Stimulated activated CD4-positive, alpha-beta T cell treated with anti-CD3 and anti-CD28 coated beads, Interleukin-1b, Interleukin-23, amount 100 ng/mL, for 1 hour (primary cell): ENCODE measurements at places on chromosomes 7 and 10.

DNA sequence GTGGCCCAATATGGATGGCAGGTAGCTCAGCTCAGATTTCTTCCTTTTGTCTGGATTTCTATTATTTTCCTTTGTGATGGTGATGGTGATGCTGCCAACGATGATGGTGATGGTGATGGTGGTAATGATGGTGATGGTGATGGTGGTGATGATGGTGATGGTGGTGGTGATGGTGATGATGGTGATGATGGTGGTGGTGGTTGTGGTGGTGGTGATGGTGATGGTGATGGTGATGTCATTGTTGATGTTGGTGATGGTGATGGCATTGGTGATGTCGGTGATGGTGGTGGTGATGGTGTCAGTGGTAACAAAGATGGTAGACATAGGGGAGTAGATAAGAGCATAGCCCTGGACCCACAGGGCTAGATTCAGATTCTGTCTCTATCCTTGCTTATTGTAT is 25.4 kb downstream of the TTYH3 start:
- no peak for DNase-seq

DNA sequence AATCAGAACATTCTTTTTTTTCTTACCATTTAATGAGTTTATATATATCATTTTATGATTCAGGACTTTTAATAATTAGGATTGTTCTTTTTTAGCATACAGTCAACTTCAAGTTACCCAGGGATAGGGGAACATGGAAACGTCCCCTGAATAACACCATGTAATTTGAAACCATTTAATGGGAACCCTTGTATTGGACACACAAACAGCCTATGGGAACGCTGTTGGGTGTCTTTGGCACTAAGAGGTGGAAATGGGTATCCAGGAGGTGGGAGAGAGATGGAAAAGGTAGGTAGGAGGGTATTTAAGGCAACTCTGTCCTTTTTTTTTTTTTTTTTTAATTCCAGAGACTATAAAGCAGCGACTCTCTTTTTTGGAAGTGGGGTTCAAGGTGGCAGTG is 2.6 kb downstream of the LUC7L2 start:
- no peak for DNase-seq

DNA sequence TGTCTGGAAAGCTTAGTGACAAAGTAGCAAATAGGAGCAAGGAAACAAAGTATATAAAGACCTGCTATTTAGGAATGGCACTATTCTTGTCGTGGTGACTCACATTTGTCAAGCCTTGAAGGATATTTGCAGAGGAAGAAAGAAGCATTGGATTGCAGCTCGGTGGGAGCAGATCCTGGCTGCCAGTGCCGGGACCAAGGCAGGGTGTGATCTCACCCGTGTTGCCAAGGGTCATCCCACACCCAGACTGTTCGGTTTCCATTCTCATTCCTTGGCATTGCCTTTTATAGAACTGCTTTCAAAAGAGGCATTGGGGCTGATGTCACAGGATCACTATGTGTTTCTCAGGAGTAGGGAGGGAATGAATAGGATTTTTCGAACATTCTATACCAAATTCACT is 176.2 kb downstream of the GALNT17 start:
- no peak for DNase-seq

DNA sequence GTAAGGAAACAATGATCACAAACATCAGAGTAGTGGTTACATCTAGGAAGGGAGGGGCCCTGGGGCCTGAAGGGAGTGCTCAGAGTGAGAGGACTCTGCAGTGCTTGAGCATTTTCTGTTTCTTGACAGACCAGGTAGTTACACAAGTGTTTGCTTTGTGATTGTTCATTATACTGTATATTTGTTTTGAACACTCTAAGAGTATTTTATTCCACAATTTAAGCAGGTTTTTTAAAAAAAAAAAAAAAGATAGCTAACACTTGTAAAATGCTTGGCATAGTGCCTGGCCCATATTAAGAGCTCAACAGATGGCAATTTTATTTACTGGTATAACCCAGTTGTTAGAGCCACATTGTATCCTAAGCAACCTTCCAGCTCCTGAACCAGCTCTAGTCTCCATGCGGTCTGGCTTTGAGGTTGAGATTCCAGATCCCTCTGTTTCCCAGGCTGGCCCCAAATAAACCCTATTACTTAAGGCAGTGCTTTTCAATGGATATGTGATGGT is 20.1 kb upstream of the ATXN7L1 start:
- DNase-seq = no peak

GRCh38 chr10:110771486-110771885 is 100.2 kb upstream of the PDCD4 start:
- DNase-seq = no peak

DNA sequence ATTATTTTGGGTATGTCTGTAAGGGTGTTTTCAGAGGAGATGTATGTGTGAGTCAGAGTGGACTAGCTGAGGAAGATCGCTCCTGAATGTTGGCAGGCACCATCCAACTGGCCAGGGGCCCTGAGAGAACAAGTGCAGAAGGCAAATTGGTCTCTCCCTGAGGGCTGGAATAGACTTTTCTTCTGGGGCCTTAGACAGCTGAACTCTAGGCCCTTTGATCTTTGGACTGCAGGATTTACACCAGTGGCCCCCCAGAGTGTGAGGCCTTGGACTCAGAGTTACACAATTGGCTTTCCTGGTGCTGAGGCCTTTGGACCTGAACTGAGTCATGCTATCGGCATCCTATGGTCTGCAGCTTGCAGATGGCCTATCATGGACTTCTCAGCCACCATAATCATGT is 217.2 kb downstream of the REEP3 start:
- DNase-seq = no peak

GRCh38 chr10:7283246-7283645 is 127.6 kb downstream of the SFMBT2 start:
- no peak for DNase-seq

DNA sequence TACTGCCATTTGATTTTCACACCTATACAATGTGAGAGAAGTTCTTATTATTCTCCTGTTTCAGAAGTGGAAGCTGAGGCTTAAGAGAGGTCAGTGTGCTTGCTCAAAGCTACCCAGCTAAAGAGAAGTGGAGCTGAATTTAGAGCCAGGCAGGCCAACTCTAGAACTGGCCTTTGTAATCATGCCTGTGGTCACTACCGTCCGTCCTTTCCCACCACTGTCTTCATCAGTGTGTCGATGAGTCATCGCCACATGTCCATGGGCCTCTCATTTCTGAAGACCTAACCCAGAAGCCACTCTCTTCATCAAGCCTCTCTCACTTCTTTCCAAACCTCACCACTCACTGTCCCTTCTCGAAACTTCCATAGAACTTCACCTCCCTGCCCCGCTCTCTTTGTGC is 237.8 kb downstream of the KIAA1217 start:
- DNase-seq = no peak

GRCh38 chr7:28956608-28957063 is 1.5 kb downstream of the TRIL start:
- DNase-seq = no peak

- no peak for DNase-seq
Measured at GRCh38 chr10:93630625-93631557, 18.6 kb downstream of the PDE6C start.

- no peak for DNase-seq
Measured at GRCh38 chr7:41893656-41894055, 190.8 kb upstream of the INHBA start.

DNA sequence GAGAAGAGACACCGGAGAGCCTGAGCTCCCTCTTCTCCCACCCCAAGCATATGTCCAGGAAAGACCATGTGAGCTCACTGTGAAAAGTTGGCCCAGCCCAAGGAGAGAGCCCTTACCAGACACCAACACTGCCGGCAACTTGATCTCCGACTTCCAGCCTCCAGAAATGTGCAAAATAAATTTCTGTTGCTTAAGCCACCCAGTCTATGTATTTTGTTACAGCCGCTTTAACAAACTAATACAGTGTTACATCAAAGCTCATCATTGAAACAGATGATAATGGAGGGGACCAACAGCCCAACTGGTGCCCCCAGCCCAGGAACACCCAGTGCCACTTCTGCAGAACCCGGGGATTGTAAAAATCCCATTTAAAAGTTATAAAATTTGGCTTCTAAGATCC is 18.9 kb downstream of the RGR start:
- no peak for DNase-seq

DNA sequence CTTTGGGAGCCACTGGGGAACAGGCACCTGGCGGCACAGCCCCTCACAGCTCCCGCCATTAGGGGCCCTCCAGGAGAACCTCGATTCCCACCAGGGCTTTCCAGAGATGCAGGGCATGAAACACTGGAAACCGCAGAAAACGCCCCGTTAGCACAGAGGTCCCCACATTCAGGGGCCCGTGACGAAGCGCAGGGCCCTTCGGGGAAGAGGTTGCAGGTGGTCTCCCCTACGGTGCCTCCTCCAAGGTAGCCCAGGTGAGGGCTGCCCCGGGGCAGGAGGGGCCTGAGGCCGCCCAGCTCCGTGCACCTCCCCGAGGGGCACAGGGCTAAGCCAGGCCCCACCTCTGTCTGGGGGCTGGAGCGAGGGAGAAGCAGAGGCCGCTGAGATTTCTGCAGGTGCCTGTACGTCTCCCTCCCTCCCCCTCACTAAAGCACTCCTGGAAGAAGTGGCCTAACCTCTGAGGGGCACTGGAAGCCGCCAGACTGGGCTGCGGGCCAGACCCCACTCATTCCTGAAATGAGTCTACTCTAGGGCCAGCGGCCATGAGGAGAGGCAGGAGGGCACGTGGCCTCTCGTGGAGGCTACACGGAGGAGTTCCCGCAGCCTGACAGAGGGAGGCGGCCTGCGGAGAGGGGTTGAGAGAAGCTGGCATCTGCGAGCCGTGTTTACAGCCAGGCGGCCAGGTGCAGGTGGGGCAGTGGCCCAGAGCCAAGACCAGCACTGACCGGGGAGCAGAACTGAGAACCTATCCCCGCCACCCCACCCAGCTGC is 6.9 kb downstream of the PDGFA start:
- no peak for DNase-seq

- no peak for DNase-seq
Measured at GRCh38 chr7:34043461-34044305, 138.3 kb downstream of the BMPER start.

GRCh38 chr10:63320683-63321082 is 145.1 kb downstream of the JMJD1C start:
- no peak for DNase-seq

DNA sequence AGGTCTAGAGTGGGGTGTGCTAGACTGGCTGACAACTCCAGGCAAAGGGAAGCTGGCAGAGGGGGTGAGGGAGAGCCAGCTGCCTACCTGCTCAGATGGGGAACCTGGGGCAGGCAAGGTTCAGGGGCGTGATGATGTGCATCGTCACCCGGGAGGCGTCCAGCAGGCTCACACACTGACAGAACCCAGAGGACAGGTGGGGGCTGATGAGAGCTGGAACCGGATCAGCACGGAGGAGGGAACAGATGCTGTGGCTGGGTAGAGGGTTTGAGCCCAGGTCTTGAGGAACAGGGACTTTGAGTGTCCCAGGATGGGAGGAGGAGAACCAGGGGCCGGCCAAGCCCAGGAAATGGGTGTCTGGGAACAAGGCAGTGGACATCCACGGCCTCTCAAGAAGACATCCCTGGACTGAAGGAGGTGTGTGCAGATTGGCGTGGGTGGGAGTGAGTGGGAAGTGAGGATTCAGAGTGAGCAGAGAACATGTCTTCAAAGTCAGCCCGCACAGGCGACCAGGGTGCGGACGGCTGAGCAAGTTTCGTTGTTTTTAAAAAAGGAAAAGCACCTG is 3.9 kb downstream of the RASGEF1A start:
- DNase-seq = no peak

DNA sequence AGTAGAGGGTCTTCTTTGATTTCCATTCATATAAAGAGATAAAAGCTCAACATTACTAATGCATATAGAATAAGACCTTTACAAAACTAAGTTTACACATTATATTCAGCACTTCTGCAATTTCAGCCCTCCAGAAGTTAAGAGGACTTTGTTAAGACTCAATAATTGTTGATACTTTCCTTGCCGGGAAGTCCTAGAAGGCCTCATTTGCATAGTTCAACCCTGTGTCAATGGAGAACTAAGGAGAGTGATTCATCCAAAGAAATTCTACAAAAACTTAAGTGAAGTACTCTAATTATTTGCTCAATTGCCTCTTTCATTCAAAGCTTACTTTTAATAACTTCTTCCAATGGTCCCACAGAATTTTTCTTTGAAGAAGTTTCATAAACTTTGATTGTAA is 1060.3 kb upstream of the CELF2 start:
- DNase-seq = no peak

GRCh38 chr7:29385214-29385814 is 178.3 kb upstream of the PRR15 start:
- DNase-seq = no peak

- no peak for DNase-seq
Measured at GRCh38 chr7:8305625-8306388, 43.8 kb upstream of the ICA1 start.
